ENCODE measurements at places on chromosomes 5 and 9.
A peak's percentile ranks its signal among the peaks of the same experiment; 100 is the strongest.

DNA sequence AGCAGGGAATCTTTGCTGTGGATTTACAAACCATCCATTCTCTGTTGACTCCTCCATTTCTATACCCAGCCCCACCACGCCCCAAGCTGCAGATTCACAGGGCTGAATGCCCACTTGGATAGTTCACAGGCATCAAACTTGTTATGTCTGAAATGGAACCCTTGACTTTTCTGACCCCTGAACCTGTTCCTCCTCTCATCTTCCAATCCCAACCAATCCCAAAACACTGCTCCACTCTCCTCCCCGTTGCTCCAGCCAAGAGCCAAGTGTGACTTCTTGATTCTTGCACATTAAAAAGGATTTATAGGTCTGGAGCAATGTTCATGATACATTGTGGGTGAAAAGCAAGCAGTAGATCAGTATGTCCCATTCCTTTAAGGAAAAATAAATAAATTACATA lies 145.6 kb downstream of the DAB2IP start:
- DNase-seq, result no peak

GRCh38 chr5:81194633-81195334 lies 38.3 kb upstream of the CKMT2 start:
- DNase-seq, result peak; percentile 75

- DNase-seq, result no peak
Measured at GRCh38 chr9:72254901-72255545, 105.8 kb downstream of the GDA start.

- no peak for DNase-seq
Measured at GRCh38 chr5:107090506-107090905, 580.2 kb downstream of the EFNA5 start.

- DNase-seq, result no peak
Measured at GRCh38 chr9:94554078-94554438, 825 bp upstream of the PCAT7 start.

GRCh38 chr9:131076347-131077195 lies 19.8 kb upstream of the AIF1L start:
- DNase-seq, result no peak

- no peak for DNase-seq
Measured at GRCh38 chr5:74738406-74738805, 28.5 kb downstream of the GFM2 start.

DNA sequence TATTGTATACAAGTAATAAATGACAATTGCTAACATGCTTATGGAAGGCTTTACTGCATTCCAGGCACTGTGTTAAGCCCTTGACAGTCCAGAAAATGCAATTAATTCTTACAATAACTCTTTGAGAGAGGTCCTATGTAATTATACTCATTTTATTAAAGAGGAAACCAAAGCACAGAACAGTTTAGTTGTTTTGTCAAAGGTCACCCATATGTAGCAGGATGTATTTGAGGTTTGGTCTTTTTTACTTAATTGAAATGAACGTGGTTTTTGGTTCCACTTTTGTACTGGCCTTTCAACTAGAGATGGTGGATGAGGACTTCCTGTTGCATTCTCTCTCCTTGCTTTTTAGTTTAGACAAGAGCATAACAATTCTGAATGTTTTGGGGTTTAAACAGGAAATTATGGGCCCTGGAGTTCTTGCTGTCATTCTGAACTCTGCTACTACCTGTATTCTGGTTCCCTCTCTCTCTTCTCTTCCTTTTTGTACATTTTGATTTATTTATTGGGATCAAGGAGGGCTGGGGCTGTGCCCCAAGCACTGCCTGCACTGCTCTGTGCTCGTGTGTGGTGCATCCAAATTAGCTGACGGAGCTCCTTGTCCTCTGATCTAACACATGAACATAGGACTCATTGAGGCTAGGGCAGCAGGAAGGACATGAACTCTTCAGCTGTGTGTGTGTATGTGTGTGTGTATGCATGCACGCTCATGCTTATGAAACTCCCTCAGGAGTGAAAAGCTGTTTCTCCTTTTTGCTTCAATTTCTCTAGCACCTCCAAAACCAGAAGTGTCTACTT lies 47.4 kb downstream of the SLC28A3 start:
- DNase-seq, result no peak

DNA sequence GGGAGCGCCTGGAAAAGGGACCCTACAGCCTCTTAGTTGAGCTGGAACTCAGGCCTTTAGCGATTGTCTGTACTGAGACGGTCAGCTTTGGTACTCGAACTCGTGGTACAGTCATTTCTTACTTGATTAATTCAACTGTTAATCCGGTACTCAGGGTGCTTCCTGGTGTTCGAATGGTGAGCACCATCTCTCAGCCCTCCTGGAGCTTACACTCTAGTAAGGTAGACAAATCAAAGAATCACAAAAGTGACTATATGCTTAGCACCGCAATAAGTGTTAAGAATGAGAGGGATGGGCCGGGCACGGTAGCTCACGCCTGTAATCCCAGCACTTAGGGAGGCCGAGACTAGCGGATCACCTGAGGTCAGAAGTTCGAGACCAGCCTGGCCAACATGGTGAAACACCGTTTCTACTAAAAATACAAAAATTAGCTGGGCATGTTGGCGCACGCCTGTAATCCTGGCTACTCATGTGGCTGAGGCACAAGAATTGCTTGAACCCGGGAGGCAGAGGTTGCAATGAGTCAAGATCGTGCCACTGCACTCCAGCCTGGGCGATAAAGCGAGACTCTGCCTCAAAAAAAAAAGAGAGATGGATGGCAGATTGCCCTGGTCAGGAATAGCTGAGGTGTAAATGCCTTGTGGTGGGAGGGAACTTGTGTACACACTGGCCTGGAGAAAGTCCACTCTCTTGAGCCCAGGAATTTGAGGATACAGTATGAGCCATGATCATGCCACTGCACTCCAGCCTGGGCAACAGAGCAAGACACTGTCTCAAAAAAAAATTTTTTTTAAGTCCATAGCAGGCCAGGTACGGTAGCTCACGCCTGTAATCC lies 981 bp downstream of the TCOF1 start:
- DNase-seq, result no peak

DNA sequence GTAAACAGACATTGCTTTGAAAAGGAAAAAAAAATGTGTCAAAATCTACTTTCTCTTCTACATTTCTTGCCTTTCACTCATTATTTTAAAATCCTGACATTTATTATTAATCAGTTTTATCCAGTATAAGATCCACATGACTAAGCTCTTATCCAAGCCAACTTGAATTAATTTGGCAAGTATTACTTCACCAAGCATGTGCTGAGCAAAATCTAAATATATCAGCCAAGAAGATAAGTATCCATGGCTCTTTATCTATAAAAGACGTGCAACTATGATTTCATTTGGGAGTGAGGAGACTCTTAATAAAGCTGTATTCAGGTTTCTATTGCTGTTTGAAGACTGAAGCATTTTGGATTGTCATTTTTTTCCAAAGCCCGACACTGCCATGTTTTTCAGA lies 221.3 kb downstream of the TRIM36 start:
- no peak for DNase-seq

- DNase-seq, result no peak
Measured at GRCh38 chr5:93741136-93741811, at the start of gene POU5F2. POU5F2 (minus strand) TSS chr5:93741600; CDS start chr5:93741563, 37 bp downstream.

DNA sequence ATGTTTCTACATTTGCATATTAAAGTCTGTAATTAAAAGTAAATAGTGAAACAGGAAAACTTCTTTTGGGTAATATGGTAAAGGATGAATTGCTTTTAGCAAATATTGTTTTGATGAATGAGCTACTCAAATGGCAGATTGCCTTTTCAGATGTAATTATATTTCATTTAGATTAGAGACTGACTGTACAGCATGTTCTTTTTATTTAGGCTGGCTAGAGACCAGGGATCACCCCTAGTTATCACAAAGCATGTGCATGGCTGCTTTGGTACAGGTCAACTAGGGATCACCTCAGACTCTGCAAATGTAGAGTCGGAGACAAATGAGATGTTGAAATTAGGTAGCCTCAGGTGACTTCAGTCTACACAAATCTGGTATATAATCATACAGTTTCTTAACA lies 214.9 kb upstream of the SEMA6A start:
- no peak for DNase-seq

DNA sequence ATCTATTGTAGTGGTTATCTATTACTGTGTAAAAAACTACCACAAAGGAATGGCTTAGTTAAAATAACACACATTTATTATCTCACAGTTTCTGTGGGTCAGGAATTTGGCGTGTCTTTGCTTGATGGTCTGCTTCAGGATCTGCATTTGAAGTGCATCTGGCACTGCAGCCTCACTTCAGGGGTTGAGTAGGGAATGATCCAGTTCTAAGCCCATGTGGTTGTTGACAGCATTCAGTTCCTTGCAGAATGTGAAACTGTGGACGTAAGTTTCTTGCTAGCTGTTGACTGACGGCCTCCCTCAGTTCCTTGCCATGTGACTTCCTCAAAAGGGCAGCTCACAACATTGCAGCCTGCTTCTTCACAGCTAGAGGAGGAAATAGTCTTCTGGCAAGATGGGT lies 2.1 kb upstream of the OGN start:
- no peak for DNase-seq

DNA sequence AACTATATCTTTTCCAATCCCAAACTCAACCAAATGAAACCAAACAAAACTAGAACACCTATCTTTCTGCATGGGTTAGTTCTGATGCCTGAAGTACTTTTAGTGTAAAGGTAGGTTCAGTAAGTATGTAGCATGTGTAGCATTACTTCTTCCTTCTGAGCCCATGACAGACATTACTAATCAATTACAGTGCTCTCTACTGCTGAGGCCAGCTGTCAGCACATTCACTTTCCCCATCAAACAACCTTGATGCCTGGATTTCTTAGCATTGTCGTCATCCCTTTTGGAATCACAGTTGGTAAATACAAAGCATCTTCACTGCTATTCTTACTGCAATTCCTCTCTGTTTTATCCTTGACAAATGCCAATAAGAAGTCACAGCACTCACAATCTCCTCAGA lies 103.2 kb downstream of the PTTG1 start:
- DNase-seq, result no peak

GRCh38 chr9:38057416-38058195 lies 11.4 kb downstream of the SHB start:
- DNase-seq, result no peak

GRCh38 chr9:136532799-136533774 lies 12.8 kb downstream of the NOTCH1 start:
- peak; percentile 59 for DNase-seq

DNA sequence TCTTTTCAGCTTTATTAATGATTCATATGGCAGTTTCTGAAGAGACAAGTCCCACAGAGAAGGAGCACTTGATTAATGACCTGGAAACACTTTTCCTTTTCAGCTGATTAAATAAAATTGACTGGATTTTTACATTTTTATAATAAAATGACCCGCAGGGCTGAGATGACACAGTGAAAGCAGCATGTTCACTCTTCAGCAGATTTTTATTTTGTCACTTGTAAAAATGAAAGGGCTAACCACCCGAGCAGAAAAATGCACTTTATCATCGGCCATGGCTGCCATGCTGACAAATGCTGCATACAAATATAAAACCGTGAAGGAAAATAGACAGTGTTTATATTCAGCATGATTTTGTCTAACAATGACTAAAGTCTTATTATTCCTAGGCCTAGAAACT lies 321.6 kb upstream of the ITGA1 start:
- DNase-seq, result no peak

- DNase-seq, result no peak
Measured at GRCh38 chr9:69012696-69013381, 1.1 kb downstream of the PRKACG start.

DNA sequence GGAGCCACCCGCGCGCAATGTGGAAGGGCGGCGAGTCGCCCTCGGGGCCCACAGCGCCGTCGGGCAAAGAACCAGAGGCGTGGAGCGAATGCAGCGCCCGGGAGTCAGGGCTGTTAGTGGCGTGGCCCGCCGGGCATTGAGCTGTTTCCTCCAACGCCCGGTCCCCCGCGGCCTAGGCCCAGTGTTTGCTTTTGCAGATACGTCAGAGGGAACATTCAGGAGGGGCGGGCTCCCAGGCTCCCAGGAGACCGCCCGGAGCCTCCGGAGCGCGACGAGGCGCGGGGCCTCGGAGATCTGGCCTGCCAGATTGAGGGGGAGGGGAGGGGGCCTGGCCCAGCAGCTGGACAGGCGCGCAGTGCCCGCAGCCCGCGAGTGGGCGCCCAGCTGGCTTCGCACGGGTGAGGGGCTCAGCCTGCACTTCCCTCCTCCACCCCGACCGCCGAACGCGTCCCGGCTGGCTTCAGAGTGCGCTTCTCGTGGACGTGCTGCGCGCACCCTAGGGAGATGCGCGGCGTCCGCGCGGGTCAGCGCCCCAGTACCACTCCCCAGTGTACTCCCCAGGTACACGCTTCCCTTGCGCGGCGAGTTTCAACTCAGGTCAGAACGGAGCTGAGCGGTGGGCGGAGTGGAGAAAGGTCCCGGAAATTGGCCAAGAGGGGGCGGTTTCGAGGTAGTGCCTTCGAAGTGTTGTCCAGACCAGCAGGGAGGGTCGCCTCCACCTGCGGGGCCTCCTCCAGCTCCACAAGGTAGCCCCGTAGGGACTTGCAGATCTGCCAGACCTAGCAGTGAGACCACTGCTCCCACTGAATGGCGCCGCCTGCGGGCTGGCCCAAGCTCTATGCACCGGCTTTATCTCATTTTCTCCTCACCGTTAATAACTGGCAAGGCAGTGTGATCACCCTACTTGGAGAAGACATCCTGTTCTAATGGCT lies 130.4 kb downstream of the TMEM174 start:
- no peak for DNase-seq

DNA sequence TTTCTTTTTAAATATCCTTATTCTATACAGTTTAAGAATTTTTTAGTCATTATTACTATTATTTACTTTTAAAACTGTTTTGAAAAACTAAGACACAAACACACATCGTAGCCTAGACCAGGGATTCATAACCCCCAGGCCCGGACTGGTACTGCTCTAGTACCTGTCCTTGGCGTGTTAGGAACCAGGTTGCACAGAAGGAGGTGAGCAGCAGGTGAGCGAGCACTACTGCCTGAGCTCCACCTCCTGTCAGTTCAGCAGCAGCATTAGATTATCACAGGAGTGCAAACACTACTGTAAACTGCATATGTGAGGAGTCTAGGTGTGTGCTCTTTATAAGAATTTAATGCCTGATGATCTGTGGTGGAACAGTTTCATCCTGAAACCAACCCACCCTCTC lies 357.0 kb downstream of the PTPRD start:
- DNase-seq, result no peak

DNA sequence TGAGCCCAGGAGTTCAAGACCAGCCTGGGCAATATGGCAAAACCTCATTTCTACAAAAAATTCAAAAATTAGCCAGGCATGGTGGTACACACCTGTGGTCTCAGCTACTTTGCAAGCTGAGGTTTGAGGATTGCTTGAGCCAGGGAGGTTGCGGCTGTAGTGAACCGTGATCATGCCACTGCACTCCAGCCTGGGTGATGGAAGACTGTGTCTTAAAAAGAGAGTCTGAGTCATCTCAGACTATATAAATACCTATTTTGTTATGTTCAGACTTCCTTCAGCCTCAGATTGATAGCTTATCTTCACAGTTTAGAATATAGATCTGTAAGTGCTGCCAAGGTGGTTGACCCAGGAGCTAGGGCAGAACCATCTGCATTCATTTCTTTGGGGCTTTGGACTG lies 1.6 kb upstream of the PAIP2 start:
- DNase-seq, result no peak

GRCh38 chr5:123297866-123298265 lies 125.3 kb downstream of the CEP120 start:
- no peak for DNase-seq
